ENCODE measurements at places on chromosomes 4 and X.

GRCh38 chr4:181877329-181877848 lies 365.8 kb upstream of the TENM3 start:
- DNase-seq = no peak

- DNase-seq = no peak
Observed at GRCh38 chrX:110409925-110410324, 51.3 kb downstream of the RTL9 start.

- no peak for DNase-seq
Observed at GRCh38 chr4:75512386-75513211, 1.6 kb downstream of the RCHY1 start.

- DNase-seq = no peak
Observed at GRCh38 chr4:41070516-41071281, 143.6 kb downstream of the APBB2 start.

GRCh38 chr4:80486603-80487002 lies 151.1 kb downstream of the CFAP299 start:
- no peak for DNase-seq

DNA sequence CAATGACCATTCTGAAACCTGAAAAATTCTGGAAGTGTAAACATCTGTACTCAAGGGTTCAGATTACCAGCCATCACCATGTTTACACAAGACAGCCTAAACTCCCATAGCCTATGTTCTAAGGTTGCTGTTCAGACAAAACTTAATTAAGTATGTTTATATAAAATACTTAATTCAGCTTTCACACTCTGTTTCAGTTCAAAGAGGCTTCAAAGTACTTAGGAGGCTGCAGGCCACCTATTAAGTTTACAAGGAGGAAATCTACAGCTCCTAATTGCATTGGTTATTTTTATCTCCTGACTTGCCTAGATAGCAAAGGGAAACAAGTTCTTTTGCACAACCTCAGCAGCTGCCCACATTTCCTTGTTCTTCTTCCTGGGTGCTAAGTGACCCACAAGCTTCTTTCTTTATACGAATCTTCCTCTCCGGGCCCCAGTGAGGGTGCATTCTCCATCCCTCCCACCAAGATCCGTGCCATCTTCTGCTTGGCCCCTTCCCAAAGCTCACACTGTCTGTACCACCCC lies 2.0 kb downstream of the GAK start:
- DNase-seq = no peak

- no peak for DNase-seq
Observed at GRCh38 chr4:86825511-86825910, 23.7 kb downstream of the SLC10A6 start.

- DNase-seq = no peak
Observed at GRCh38 chrX:13265549-13266132, 54.2 kb downstream of the ATXN3L start.

- no peak for DNase-seq
Observed at GRCh38 chr4:5960252-5960880, 57.9 kb downstream of the C4orf50 start.

DNA sequence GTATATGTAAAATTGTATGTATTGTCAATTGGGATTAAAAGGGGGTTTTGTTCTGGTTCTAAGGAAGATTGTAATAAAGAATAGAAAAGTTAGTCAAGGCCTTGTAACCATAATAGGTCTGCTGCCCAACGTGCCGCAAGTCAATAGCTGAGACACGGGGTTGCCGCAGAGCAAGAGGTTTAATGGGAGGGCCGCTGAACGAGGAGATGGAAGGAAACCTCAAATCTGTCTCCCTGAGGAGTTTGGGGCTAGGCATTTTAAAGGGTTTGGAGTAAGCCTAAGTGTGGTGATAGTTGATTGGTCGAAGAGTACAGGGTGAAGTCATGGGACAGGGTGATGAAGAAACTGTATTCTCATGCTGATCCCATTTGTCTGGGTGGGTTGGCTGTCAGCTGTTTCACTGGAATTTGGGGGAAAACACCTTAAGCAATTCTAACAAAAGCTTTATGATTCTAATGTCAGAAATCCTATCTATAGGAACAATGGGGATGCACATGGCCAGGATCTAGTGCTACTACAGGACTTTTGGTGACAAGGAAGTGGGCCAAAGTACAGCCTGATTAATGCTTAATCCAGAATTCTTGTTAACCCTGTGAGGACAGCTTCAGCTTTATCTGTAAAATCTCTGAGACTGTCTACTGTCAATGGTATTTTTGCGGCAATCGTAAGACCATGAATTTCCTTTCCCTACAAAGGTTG lies 86.9 kb downstream of the RELL1 start:
- DNase-seq = no peak
